ENCODE measurements at places on chromosomes 11 and 22.
A peak's percentile ranks its signal among the peaks of the same experiment; 100 is the strongest.

DNA sequence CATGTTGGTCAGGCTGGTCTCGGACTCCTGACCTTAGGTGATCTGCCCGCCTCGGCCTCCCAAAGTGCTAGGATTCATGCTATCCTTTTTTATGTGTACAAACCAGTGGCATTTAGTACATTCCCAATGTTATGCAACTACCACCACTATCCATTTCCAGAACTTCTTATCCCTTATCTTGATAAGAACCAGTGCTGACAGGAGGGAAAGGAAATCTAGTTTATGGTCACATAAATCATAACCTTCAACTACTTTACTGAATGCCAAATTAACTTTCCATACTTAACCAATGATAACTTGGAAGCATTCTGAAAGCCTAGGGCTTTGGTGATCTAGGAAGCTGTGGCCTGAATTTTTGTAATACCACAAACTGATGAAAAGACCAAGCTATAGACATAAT, 170.4 kb downstream of the SWAP70 start:
- DNase-seq: no peak

GRCh38 chr11:15716550-15716949, 601.8 kb downstream of the INSC start:
- DNase-seq: no peak

DNA sequence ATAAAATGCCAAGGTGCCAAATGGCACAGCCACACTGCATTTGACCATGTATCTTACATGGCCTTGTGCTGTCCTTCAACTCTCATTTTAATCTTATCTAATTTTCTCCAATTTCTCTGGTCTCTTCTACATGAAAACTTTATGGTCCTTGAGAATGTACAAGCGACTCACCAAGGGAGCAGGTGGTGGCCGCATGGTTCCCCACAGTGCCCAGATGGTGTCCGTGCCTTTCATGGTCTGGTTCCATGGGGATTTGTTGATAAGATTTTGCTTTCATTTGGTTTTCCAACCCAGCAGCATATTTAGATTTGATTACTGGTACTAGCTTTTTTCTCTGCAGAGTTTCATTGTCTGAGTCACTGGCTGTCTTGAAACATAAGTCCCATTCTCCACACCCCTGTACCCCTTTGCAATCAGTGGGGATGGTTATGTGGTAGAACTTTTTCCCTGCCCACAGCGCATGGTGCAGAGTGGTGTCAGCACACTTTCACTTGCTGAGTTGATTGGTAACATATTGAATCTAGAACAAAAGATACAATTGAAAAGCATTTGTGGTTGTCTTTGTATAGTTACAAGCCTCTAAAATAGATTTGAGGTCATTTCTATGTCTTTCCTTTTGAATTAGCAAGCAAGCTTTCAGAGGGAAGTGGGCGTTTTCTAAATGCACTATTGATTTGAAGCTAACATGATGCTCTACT, 24.1 kb downstream of the ZNRF3 start:
- DNase-seq: peak; percentile 36

DNA sequence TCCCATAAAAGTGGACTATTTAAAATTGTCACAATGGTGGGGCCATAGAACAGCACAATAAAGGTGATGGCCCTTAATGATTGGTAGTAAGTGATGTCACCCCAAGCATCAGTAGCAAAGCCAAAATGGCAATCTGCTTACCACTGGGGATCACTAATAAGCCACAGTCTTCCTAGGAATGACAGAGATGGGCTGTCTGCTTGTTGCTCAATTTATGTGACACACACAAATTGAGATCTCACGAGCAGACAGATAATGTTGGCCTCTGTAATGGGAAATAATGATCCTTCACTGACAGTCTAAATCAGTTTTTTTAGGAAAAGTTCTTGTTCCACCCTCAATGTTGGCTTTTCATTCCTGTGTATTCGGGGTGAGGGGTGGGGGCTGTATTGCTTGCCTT, 515.1 kb downstream of the BRD1 start:
- DNase-seq: no peak

DNA sequence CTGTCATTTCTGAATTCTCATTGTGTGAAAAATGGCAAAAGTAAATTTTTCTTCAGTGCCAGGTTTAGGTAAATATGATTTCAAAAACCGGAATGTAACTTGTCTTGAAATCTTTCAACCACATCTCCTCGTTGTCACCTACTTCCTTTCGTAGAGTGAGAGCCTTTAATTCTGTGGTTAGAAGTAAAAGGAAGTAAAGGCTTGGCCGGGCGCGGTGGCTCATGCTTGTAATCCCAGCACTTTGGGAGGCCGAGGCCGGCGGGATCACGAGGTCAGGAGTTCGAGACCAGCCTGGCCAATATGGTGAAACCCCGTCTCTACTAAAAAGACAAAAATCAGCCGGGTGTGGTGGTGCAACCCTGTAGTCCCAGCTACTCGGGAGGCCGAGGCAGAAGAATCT, 29.8 kb downstream of the SGSM3 start:
- no peak for DNase-seq

DNA sequence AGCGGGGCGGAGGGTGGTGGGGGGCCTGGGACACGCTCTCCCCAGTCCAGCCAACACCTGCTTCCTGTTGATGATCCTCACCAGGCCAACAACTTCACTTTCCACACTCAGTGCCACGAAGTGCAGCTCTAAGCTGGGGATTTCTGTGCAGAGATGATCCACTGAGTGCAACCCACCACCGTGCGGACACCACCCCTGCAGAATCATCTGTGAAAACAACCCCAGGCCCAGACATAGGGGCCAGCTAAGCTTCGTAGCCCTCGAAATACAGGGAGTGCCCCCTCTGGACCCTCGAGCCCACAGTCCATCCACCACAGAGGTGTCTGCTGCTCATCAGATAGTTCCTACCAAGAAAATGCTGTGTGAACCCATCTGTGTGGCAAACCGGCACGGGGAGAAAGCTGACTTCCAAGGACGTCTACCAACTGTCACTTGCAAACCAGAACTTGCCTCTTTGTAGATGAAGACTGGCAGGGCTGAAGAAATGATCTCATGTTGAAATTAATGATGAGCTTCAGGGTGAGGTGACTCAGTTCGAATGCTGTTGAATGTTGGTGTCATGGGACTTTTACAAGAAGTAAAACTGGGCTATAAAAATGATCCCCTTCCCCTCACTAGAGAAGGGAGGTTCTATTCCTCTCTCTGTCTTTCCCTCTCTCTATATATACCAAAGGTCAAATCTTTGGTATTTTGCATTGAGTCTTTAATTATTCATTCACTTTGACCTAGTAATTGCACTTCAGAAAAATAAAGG, 73.4 kb downstream of the MYEOV start:
- DNase-seq: no peak

- no peak for DNase-seq
Observed at GRCh38 chr22:23691748-23692423, 1.1 kb downstream of the RGL4 start.

DNA sequence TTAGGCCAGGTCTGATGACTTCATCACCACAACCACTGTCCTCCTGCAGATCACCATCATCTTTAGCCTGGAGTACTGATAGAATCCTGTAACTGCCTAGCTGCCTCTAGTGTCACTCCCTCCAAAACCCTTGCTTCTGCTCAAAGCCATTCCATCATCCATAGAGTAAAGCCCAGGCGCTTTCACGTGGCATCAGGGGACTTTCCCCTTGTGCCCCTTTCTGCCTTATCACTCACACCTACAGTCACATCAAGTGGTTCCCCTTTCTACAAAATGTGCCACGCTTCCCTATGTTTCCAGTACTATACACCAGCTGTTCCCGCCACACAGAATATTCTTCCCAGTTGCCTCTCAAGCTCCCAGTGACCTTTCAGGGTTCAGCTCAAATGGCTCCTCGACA, 75.9 kb downstream of the MN1 start:
- DNase-seq: no peak

- peak; percentile 87 for DNase-seq
Observed at GRCh38 chr22:17742527-17742902, 31.8 kb downstream of the BID start.

- no peak for DNase-seq
Observed at GRCh38 chr11:66006134-66006890, 4.0 kb downstream of the BANF1 start.

All from HAP-1 (cell line).